G401 (cell line): ENCODE measurements at places on chromosomes 12 and 14. TPM values are rescaled to one million over a fixed set of nuclear protein-coding genes. Genes with fewer than 3 reads are reported as not detected.
A peak's percentile ranks its signal among the peaks of the same experiment; 100 is the strongest.

The TBC1D30 gene
- 11.4 and 16.0 TPM in 2 replicates for total RNA-seq

The GNB3 gene
- total RNA-seq, result 0.25 and 3.8 TPM in 2 replicates

The SERPINA5 gene
- not detected in 2 replicates for total RNA-seq

The APOF gene
- not detected in 2 replicates for total RNA-seq

The CIDEB gene
- 1.7 TPM in 1 of 2 replicates, not detected in the other for total RNA-seq

The PZP gene
- total RNA-seq, result not detected in 2 replicates

The PSME1 gene
- 57.9 and 58.0 TPM in 2 replicates for total RNA-seq

DNA sequence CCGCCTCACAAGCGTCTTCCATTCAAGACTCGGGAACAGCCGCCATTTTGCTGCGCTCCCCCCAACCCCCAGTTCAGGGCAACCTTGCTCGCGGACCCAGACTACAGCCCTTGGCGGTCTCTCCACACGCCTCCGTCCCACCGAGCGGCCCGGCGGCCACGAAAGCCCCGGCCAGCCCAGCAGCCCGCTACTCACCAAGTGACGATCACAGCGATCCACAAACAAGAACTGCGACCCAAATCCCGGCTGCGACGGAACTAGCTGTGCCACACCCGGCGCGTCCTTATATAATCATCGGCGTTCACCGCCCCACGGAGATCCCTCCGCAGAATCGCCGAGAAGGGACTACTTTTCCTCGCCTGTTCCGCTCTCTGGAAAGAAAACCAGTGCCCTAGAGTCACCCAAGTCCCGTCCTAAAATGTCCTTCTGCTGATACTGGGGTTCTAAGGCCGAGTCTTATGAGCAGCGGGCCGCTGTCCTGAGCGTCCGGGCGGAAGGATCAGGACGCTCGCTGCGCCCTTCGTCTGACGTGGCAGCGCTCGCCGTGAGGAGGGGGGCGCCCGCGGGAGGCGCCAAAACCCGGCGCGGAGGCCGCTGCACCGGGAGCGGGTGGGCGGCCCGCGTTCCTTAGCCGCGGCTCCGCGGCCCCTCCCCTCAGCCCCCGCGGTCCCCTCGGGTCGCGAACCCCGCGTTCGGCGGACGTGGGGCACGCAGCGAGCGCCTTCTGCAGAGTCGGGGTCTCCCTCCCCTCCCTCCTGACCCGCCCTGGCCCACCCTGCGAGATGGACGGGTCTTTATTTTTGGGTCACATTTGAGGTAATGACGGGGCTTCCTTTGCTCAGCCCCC is at the start of gene UBC:
Gene UBC, minus strand, starts transcription at position 259 of the 847 bp plus-strand sequence. CDS start 879 bp downstream, outside the sequence.
- peak; percentile 90 for DNase-seq

GRCh38 chr14:94826774-94827173 is 56.9 kb upstream of the GSC start:
- no peak for DNase-seq

DNA sequence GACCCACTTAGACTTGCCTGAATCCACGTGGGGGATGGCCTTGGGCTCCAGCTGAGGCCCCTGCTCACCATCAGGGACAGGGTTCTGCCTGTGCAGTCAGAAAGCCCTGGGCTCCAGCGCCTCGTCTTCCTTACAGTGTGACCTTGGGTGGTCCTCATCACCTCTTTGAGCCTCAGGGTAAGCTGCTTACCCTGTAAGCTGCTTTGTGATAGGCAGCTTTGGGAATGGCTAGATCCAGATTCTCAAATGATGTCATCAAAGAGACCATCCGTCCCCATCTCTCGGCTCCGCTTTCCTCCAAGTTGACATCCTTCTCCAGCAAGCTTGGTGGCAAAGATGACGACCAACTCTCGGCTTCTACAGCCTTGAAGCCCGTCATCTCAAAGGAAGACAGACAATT is 127.0 kb downstream of the ADCK1 start:
- no peak for DNase-seq

DNA sequence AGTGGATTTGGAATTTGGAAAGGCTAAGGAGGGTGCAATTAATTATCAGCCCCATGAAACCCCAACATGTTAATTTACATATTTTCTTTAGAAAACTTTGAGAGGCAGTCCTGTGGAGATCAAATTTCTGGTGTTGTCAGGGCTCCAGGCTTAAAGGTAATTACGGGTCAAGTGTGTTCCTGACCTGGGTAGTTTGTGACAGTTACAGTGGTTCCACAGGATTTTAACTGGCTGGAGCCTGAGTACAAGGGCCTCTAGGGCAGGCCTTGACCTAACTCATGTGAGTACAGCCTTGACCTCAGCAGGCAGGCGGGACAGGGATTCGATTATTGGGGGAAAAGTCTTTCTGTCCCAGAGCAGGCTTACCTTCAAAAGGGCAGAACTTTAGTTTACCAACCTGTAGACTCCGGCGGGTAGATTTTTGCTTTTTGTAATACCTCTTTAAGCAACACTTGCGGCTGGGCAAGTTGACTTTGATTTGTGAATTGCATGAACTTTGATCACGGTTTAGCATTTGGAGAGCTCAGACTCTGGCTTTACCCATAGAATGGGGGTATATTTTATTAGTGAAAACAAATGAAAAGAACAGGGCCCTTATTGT is 8.4 kb upstream of the PPTC7 start:
- peak; percentile 22 for DNase-seq

DNA sequence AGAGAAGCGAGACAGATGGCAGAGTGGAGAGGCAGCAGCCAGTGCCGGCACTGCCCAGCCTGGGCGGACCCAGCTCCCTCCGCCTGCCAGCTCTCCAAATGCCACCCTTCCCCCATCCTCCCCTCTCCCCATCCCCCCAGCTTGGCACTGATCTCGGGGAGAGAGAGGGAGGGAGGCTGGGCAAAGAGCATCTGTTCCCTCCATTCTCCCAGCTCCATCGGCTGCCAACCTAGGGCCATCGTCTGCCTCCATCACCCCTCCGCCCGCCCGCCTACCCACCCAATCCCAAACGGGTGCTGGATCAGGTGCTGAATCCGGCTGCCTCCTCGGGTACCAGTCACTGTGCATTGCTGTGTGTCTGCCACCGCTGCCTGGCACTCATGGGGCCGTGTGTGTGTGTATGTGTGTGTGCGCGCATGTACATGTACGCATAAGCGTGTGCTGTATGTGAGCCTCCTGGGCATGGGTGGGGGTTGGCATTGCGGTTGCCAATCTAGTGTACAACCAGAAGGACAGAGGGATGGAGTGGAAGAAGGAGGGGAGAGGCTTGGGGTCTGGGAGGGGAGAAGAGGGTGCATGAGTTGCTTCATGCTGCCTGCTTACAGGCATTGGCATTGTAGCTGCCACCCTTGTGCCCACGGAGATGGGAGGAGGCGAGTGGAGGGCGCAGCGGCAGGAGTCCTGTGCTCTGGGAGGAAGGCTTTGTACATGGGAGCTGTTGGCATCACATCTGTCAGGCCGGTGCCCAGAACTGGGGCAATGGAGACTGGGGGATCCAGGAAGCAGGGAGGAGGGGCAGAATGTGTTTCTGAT is 38.4 kb downstream of the ZFHX2 start:
- peak; percentile 93 for DNase-seq

- no peak for DNase-seq
Measured at GRCh38 chr12:4320497-4320852, 538 bp upstream of the TIGAR start.
